ENCODE measurements at places on chromosomes 12 and 14. TPM values are rescaled to one million over a fixed set of nuclear protein-coding genes. Genes with fewer than 3 reads are reported as not detected.

IFNG-AS1 gene
- total RNA-seq, result 0.40 TPM

GRCh38 chr12:108305520-108305919 lies 33.6 kb downstream of the CMKLR1 start:
- no peak for DNase-seq

DNA sequence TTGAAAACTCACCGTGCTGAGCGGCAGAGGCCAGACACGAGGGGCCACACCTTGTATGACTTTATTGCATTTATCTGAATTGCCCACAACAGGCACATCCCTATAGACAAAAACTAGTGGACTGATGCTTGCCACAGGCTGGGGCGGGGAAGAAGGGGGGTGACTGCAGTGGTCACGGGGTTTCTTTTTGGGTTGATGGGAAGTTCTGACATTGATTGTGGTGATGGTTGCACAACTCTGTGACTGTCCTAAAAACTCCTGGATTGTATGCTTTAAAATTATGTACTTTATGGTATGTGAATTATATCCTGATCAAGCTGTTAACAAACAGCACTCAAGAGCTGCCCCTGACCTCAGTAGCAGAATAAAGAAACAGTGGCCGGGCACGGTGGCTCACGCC lies 25.7 kb downstream of the DHX37 start:
- DNase-seq, result no peak

TEAD4 gene
- total RNA-seq, result 0.83 TPM

DNA sequence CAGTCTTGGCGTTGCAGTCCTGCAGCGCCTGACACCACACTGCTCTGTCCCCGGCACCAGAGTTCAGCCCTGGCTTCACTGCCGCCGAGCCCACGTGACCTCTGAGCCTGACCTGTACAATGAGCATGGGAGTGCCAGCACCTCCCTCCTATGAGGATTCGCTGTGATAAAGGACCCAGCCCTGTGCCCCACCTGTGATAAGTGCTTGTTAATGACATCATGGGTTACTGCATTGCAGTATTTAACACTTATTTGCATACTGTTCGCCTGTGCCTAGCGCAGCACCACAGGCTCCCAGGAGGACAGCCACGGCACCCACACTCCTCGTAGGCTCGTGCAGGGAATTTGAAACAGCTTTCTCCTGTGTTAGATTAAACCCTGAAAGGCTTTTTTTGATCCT lies 118.2 kb upstream of the GSC start:
- DNase-seq, result no peak

GRCh38 chr14:104560586-104560945 lies 19.0 kb upstream of the C14orf180 start:
- no peak for DNase-seq

- no peak for DNase-seq
These were observed 66.3 kb downstream of the RBM19 start for GRCh38 chr12:113899561-113900471.

DNA sequence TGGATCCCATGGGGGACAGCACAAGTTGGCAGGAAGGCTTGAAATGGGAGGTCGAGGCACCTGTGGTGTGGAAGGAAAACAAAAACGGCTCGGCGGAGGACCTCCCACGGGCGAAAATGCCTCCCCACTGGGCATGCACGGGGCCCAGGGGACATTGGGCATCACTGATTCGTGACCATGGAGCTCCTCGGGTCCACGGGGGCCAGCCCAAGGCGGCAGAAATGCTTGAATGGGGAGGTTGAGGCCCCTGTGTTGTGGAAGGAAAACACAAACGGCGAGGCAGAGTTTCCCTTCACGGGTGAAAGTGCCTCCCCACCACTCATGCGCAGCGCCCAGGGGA lies 376.0 kb downstream of the ALG10 start:
- no peak for DNase-seq

DNA sequence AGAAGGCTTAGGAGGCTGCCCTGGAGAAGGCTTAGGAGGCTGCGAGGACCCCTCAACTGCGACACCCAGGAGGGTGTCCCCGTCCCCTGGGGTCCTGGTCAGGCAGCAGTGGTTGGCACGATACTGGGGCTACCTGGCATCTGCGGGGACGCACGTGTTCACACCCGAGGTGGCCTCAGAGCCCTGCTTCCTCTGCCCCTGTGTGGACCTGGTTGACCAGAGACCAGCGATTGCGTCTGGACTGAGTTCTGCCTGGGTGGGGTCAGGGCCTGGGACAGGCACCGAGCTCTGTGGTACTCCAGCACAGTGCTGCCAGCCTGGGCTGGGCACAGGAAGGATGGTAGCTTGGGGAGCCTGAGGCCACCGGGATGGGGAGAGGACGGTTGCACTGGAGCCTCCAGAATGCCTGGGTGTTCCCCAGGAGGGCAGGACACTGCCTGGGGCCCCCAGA lies 735 bp downstream of the ASPG start:
- no peak for DNase-seq

- no peak for DNase-seq
These were observed 7.8 kb upstream of the DTD2 start for GRCh38 chr14:31465111-31465510.

DNA sequence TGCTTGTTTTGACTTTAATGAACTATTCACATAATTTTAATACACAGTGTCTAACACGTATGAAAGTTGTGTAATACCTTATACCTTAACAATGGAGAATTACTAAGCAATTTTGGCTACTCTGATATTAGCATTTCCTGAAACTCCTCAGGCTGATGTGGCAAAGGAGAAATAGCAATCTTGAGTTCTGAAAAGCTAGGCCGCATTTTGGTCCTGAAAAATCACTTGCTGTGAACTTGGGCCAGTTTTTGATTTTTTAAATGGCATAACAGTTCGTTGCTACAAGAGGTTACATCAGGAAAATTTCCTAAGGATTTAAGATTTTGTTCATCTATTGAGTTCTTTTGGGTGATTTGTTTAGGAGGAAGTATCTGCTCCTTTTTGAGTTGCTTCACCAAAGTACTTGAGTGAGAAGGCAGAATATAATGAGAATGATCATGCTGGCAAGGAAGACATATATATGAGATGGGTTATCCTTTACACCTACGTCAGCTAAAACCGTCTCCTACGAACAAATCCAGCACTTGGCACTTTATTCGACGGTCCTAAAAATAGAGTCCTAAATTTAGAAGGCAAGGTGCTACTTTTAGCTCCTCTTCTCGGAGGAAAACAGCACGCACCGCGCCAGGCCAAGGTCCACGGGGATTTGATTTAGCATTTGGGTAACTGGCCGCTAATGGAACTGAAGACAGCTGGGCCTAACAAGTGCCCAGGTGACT lies 32.2 kb downstream of the MIA2 start:
- no peak for DNase-seq

GARIN6 gene
- not detected for total RNA-seq

- no peak for DNase-seq
These were observed 55.8 kb downstream of the TPCN1 start for GRCh38 chr12:113276946-113277500.

RNASE3 gene
- total RNA-seq, result not detected

CNTN1 gene
- not detected for total RNA-seq

GRCh38 chr14:53875324-53875897 lies 81.2 kb downstream of the BMP4 start:
- DNase-seq, result no peak

DNA sequence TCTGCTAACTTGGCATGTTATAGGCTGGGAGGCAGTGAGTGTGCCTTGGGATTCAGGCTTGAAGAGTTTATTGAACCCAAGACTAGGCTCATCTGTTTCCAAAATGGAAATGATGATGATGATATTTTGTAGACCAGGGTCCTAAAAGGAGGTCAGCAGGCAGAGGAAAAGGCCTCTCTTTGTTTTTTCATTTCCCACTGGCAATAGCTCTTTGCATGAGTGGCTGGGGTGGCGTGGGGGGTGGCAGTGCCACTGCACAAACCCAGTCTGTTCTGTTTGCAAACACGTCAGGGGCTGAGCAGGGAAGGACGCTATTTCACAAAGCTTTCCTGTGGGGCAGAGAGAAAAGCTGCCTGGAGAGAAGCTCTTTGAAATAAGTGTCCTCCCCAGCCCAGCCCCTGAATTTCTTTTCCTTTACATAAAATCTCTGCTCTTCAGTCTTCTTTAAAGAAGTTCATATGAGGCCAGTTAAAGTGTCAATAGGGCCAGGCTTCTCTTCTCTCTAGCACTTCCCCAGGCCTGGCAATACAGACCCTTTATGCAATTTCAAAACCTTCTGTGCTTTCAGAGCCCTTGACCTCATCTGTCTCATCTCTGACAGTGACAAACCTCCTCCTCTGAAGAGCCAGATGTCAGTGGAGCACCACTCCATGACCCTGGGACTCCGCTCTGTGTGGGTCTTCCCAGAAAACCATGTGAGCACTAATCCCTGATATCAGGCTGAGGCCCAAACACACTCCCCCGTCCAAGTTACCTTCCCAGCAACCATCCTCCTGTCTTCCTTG lies 72.8 kb downstream of the ZNF664 start:
- DNase-seq, result no peak

- no peak for DNase-seq
These were observed 48.0 kb downstream of the SLC6A12 start for GRCh38 chr12:165862-166368.

- no peak for DNase-seq
These were observed 2.4 kb downstream of the AGAP2 start for GRCh38 chr12:57735952-57736740.

DNA sequence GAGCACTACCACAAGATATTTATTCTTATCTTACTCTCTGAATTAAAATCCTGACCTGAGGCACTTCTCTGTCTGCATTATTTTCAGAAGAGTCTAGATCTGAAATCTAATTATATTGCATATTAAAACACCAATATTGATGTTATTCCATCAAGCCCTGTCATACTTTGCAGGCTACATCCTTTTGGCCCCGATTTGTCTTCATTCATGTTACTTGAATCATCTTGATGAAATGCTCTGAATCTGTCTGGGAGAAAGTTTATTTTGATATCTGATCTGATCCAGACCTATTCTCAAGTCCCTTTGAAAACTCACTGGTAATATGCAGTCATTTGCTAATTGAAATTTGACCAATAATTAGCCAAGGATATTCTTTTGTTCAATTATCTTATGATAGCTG lies 79.9 kb downstream of the BBS10 start:
- no peak for DNase-seq

GRCh38 chr14:105422695-105423487 lies 3.3 kb downstream of the MTA1 start:
- DNase-seq, result no peak

DNA sequence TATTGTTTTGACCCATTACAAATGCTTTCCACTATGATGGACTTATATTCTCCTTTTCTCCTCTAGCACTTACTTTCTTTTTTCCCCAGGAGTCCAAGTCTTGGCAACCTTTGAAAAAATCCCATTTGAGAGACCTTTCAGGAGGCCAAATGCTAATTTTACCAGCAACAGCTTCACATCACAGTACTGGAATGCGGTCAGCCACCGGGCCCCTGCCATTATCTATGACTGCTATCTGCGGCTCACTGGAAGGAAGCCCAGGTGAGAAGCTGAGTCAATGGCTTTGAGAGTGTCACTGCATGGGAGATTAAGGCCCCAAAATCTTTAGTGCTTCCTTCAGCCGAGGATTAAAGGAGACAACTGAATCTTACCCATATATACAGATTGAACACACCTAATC lies 64.2 kb downstream of the ERGIC2 start:
- no peak for DNase-seq

GRCh38 chr12:20486233-20486632 lies 117.9 kb downstream of the PDE3A start:
- no peak for DNase-seq

DNA sequence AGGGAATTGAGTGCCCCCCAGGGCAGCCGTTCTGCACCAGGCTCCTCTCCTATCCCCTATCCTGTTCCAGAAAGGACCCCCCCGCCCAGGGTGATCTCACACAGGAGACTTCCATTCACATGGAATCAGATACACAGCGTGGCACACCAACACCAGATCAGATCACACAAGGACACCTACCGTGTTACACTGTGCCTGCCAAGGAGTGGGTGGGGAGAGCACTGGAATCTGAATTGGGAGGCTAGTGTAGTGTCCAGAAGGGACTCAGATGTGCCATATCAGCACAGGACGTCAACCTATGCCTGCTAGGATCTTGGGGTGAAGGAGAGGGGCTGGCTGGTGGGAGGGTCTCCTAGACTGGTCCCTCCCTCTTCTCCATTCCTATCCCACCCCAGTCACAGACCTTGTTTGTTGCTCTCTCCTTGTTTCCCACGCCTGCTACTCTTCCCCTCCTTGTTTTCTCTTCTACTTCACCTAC lies 2.3 kb downstream of the PTMS start:
- DNase-seq, result no peak

SERPINA10 gene
- total RNA-seq, result not detected

DEPDC4 gene
- total RNA-seq, result 2.1 TPM

P2RX2 gene
- total RNA-seq, result not detected

DNA sequence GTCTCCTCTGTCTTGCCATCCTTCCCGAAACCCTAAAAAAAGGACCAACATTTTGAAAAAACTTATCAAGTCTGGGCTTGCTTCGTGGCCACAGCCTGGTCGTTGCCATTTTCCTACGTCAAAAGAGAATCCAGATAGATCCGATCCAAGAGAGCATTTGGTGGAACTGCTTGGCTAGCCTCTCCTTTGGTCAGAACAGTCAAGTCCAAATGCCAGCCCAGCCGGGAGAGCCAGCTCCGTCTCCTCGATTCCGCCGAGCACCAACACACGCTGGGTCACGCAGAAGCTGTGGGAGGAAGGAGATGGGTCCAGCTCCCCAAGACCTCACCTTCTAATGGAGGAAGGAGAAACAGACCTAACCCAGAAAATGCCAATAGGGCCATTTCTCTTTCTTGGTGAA lies 9.3 kb upstream of the PRIMA1 start:
- no peak for DNase-seq

RNF10 gene
- total RNA-seq, result 225 TPM

FAM90A1 gene
- total RNA-seq, result 0.20 TPM

DNA sequence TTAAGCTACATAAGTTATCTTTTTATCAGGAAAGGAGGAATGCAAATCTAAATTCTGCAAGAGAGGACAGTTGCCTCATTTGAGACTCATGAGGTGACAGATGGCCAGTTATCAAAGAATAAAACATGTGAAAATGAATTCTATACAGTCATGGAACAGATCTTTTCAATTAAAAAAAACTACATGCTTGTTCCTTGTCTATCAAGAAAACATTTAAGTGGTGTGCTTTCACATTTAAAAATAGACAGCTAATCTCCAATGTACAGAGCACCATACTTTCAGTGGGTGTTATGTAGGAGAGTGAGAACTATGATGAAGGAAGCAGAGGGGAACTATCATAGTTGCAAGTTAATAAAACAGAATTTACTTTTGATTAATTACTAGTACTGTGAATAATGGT lies 76.7 kb upstream of the TTC7B start:
- no peak for DNase-seq

GPRC5D gene
- 1.6 TPM for total RNA-seq

DNA sequence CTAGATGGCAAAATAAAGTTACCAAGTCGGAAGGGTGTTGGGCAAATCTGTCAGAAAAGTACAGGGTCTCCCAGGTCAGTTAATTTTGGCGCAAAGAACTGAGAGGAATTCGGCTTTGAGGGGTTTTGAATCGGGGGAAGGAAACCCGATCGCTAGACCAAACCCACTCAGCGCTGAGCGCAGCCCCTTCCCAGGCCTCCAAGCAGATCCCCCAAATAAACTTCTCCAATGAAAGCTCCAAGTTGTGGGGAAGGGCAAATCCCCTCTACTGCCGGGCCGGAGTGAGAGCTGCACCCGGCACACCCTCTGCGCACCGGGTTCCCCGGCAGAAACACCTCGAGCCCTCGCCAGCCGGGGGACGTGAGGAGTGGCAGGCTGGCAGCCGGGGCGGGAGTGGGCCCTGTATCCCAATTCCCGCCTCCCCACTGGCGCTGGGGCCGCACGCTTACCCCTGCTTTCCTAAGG lies 441 bp downstream of the E2F7 start:
- DNase-seq, result no peak

GRCh38 chr12:59742841-59743240 lies 147.0 kb downstream of the SLC16A7 start:
- no peak for DNase-seq

- DNase-seq, result no peak
These were observed 1.7 kb downstream of the TUBA1A start for GRCh38 chr12:49187184-49187583.

CCDC196 gene
- not detected for total RNA-seq

Data from activated CD4-positive, alpha-beta memory T cell treated with anti-CD3 and anti-CD28 coated beads, Interleukin-2, amount 10 ng/mL, durations not matched to agents 7 days and 5 days (primary cell).